Ecto neural progenitor cell (in vitro differentiated cells): ENCODE measurements at places on chromosomes 16 and 17.

DNA sequence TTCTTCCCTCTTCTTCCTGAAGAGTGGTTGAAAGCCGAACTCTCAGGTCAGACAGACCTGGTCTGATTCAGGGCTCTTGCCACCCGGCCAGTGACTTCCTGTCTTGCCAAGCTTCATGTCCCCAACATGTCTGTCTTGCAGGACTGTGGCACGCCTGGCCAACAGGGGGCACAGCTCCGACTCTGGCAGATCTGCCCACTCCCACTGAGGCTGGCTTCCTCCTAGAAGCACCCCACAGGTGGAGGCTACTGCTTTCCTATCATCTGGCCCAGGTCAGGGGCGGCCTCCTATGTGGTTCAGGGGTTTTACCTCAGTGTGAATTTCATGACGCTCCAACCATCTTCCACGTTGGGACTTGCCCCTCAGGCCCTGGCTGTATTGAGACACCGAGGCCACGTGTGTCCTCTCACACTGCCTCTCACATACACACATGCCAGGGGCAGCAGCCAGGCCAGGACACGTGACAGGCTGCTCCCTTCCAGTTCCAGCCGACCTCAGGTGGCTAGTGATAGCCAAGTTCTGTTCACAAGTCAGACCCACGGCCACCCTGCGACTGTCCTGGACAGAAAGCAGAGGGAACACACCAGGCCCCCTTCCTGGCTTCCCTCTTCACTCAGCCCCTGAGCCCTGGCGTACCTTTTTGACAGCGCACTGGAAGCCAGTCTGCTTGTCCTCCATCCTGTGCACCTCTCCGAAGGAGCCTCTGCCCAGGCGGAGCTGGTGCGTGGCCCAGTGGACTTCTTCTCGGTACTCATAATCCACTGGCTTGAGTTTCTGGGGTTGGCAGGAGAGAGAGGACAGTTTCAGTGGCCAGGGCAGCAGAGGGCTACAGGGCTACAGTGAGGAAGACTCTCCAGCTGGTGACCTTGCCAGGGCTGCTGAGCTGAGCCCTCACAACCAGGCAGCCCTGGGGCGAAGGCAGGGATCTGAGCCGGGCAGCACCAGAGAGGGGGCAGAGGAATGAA, 22.6 kb upstream of the SPATA32 start:
- DNase-seq, result no peak

- DNase-seq, result no peak
Observed at GRCh38 chr16:56825826-56826225, 39.2 kb upstream of the SLC12A3 start.

- DNase-seq, result no peak
Observed at GRCh38 chr17:75514919-75515495, 330 bp downstream of the CASKIN2 start.

GRCh38 chr17:28344011-28344410, 8.4 kb downstream of the TNFAIP1 start:
- no peak for DNase-seq

DNA sequence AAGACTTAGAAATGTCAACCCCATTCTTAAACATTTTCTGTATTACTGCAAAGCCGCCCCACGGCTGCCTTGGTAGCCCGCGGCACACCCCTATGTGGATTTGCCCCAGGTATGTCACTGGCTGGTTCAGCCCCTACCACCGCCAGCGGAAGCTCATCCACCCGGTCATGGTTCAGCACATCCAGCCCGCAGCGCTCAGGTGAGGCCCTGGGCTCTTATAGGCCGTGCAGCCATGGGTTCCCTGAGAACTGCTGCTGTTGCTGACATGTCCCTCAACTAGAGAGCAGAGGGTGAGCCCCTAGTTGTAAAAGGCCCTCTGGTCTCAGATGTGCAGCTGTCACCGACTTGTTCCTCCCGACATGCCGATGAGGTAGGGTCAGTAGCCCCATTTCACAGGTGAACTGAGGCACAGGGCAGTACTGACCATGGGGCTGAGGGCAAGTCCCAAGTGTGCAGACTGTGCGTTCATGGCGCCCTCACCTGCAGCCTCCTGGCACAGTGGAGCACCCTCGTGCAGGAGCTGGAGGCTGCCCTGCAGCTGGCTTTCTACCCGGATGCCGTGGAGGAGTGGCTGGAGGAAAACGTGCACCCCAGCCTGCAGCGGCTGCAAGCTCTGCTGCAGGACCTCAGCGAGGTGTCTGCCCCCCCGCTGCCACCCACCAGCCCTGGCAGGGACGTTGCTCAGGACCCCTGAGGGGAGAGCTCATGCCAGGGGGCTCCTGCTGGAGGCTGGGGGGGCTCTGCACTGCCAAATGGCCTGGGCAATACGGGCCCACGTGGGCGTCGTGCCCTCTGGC, 8.7 kb downstream of the CYBC1 start:
- no peak for DNase-seq

GRCh38 chr16:6958184-6958583, 374.5 kb upstream of the RBFOX1 start:
- DNase-seq, result no peak

- no peak for DNase-seq
Observed at GRCh38 chr17:48577330-48577945, 712 bp downstream of the HOXB4 start.

DNA sequence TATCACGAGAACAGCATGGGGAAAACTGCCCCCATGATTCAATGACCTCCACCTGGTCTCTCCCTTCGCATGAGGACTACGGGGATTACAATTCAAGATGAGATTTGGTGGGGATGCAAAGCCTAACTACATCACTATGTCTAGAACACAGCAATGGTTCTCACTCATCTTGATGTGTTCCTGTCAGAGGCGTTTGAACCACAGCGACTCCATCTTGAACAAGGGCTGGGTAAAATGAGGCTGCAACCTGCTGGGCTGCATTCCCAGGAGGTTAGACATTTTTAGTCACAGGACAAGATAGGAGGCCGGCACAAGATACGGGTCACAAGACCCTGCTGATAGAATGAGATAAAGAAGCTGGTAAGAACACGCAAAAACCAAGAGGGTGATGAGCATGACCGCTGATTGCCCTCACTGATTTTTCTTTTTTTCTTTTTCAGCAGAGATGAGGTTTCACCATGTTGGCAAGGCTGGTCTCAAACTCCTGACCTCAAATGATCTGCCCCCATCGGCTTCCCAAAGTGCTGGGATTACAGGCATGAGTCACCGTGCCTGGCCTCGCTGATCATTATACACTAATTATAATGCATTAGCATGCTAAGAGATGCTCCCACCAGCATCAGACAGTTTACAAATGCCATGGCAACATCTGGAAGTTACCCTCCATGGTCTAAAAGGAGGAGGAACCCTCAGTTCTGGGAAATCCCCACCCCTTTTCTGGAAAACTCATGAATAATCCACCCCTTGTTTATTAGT, 3.0 kb upstream of the PPY start:
- DNase-seq, result no peak

GRCh38 chr17:50892101-50892776, 26.1 kb upstream of the TOB1 start:
- DNase-seq, result no peak

DNA sequence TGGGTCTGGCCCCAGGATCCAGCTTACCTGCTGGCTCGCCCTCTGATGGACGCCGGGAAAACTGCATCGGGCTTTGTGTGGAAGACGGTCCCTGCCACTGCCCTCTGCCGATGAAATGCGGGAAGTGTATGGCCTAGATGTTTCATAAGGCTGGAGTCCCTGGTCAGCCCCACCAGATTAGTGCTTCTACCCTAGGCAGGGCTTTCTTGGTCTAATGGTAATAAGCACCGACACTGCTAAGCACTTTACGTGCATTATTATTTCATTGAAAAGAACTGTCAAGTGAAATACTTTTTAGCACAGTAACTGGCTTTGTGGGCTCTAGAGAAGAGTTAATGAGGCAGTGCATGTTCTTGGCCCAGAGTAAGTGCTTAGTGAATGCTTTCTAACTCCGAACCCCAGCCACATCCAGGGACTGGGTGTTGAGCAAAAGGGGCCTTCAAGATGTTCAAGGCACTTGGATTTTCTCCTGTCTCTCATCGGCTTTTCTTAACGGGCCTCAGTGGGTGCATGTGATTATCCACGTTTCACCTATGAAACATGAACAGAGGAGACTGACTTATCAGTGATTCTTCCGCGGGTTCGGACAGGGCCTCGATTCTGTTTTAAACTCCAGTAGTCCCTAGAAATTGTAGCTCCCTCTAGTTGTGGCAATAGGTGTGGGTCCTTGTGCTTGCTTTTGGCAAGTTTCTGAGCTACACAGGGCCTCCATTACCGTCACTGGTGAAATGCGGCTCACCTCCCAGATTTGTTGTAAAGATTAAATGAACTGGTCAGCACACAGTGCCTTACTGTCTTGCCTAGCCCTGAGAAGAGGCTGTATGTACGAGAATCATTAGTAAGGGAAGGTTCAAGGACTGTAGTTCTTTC, 6.6 kb downstream of the TRAF4 start:
- DNase-seq, result peak; percentile 96

GRCh38 chr16:19228575-19228974, 57.0 kb upstream of the CLEC19A start:
- DNase-seq, result no peak

- DNase-seq, result no peak
Observed at GRCh38 chr16:83911290-83911689, 12.4 kb downstream of the MLYCD start.

- DNase-seq, result no peak
Observed at GRCh38 chr16:8858994-8859912, 9.6 kb downstream of the CARHSP1 start.

DNA sequence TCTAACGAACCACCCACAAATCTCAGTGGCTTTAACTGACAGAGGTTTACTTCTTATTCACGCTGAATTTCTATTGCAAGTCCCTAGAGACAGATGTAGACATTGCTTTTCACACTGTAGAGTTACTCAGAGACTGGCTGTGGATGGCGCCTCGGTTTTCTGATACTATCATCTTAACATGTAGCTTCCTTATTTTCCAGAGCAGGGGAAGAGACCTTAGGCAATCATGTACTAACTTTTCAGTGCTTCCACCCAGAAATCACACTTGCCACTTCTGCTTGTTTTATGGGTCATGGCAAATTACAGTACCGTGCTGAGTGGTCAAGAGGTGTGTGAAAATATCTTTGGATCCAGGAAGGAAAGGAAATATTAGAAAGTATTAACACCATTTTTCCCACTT, 65.4 kb downstream of the MAF start:
- no peak for DNase-seq

DNA sequence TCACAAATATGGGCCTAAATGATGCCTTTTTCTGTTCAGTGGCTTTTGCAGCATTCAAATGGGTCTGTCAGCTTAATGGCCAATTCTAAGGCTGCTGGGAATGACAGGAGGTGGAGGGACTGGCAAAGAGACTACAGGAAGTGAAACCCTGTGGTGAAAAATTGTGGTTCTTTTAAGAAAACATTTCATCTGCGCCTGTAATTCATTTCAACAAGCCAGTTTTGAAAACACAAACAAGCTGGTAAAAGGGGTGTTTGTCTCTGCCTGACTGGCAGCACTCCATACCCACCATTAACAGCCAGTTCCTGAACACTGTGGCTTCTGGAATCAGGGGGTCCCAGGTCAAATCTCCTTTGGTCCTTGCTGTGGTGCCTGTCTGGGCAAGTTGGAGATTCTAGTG, 3.6 kb upstream of the KDM8 start:
- DNase-seq, result no peak

GRCh38 chr16:53198933-53199332, 144.1 kb downstream of the CHD9 start:
- DNase-seq, result no peak

- DNase-seq, result no peak
Observed at GRCh38 chr17:38466346-38467315, 38.4 kb downstream of the ARHGAP23 start.

GRCh38 chr16:1199347-1200013, 25.6 kb downstream of the TPSG1 start:
- no peak for DNase-seq

DNA sequence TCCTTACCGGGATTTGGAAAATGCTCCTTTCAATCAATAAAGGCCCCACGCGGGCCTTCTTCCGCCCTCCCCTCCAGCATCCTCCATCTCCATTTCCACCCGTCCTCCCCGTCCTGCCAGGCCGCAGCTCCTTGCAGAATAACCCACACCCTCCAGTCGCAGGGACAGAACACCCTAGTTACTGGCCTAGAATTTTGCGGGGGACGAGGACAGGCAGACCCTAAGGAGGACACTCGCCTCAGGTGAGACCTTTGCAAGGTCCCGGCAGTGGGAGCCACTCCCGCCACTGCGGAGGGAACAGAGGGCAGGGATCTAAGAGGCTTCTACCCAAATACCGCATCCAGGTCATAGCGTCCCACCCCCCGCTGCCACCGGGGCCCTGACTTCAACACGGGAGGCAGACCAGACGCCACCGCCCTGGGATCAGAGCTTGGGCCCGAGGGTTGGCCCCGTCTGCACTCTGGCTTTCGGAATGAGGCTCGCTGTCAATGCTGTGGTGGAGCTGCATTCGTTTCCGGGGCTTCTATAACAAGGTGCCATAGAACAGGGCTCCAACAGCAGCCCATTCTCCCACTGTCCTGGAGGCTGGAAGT, 26.8 kb downstream of the SLC25A10 start:
- no peak for DNase-seq

GRCh38 chr17:41442739-41443138, 2.0 kb upstream of the KRT38 start:
- no peak for DNase-seq

- DNase-seq, result peak; percentile 92
Observed at GRCh38 chr17:76000016-76000754, 470 bp upstream of the CDK3 start.

GRCh38 chr16:53111078-53111791, 56.4 kb downstream of the CHD9 start:
- DNase-seq, result no peak

GRCh38 chr16:2515180-2515851, 1.6 kb downstream of the ATP6V0C start:
- no peak for DNase-seq

DNA sequence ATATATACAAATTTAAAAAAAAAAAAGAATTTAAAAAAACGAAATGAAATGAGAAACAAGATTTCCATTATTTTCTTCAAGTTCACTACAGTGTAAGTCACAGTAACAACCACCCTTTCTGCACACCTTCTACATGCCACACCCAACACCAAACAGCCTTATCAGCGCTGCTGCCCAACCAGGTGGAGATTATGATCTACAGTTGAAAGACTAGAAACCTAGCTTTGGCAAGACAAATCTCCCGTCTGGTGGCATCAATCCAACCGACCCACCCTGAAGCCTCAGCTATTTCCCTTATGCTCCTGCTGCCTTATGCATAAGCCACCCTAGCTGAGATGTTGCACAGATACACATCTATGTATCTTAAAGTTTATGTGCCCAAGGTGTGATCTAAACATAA, 60.8 kb downstream of the PARN start:
- DNase-seq, result no peak

DNA sequence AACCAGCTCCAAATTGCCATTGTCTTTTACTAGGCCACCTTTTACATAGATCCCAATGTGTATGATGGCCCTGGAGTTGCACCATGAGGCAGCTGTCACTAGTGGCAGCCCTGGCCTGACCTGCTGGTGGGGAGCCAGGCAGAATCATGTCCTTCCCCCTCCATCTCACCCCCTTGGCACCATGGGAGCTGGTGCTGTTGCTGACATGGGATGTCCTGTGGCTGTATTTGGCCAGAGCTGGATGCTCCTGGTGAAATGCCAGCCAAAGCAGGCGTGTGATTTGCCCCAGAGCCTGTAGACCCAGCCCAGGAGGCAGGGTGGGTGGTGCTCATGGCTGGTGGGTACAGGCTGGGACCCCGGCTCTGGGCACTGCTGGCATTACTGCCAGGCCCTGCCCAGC, 18.6 kb downstream of the SLC12A3 start:
- DNase-seq, result no peak

GRCh38 chr17:41098481-41098880, 539 bp upstream of the KRTAP4-8 start:
- DNase-seq, result no peak

GRCh38 chr17:78343543-78344201, 16.2 kb downstream of the SOCS3 start:
- no peak for DNase-seq
